Fibroblast of pulmonary artery (primary cell): ENCODE measurements at places on chromosomes 3 and 15.

DNA sequence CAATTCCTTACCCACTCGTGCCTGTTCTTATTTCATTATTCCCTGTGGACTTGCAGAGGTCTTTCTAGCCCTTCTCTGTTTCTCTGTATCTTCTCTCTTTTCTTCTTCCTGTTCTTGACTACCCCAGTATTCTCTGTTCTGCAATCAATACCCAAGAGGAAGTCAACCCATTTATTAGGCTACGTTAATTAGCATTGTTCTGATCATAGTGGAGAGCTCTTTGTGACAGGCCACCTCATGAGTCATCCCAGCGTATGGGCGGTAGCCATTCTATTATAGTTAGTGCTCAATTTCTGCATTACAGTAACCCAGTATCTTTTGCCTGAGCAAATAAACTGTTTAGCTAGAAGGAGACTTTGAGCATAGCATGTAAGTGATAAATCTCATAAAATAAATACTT, 259.5 kb upstream of the GRM7 start:
- no peak for DNase-seq

- no peak for DNase-seq
Observed at GRCh38 chr15:47742742-47743141, 25.4 kb downstream of the SEMA6D start.

DNA sequence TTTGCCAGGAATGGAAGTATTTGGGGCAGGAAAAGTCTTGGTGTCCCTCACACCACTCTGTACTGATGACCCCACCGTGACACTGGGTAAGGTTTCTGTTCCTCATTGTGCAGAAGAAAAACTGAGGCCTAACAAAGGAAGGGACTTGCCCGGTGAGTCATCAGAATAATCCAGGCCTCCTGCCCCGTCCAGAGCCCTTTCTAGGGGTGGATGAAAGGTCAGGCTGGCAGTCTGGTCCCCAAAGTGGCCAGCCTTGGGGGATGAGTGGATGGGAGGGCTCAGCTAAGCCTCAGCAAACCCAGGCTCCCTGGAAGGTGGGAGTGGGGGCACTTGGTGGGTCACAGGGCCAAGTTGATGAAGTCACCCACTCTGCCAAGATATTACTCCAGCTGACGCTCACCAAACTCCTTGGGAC, 2.3 kb upstream of the DNAH1 start:
- peak; percentile 30 for DNase-seq

- peak; percentile 54 for DNase-seq
Observed at GRCh38 chr3:7779331-7779730, 722.3 kb upstream of the LMCD1 start.

GRCh38 chr3:136831461-136831860, 12.5 kb downstream of the SLC35G2 start:
- DNase-seq = no peak

DNA sequence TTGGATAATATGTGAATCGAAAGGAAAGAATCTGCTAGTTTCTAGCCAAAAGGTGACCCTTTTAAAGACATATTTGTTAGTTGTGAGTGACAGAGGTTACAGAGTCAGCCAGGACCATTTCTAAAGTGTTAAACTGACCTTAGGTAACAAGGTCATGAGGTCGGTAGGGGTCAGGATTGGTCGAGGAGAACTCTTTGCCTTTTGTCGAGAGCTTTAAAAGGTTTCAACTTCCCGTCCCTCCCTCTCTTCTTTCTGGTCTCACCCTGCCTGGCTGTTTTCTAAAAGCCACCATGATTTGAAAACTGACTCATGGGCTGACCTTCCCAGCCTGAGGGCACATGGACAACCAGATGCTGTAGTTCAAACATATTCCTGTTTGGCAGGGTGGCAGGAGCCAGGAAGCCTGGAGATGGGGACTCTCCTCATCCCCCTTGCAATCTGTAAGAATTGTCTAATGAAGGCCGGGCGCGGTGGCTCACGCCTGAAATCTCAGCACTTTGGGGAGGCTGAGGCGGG, 25.8 kb upstream of the PRTG start:
- no peak for DNase-seq

GRCh38 chr3:72344647-72345046, 503.6 kb downstream of the SHQ1 start:
- no peak for DNase-seq

DNA sequence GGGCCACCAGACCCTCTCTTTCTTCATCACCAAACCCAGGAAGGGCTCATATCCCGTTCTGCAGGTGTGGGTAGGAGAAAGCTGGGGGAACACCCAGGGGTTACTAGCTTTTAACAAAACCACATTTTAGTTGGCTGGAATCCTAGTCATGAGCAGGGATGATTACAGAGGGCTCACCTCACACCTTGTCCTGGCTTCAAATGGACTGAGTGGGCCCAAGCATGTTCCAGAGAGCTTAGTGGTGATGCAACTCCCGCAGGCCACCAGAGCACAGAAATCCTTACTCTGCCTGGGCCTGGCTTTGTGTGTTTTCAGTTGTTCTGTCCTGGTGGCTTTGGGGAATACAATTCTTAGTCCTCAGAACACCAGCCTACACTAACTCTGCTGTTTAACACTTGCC, 56.8 kb upstream of the RYK start:
- no peak for DNase-seq

DNA sequence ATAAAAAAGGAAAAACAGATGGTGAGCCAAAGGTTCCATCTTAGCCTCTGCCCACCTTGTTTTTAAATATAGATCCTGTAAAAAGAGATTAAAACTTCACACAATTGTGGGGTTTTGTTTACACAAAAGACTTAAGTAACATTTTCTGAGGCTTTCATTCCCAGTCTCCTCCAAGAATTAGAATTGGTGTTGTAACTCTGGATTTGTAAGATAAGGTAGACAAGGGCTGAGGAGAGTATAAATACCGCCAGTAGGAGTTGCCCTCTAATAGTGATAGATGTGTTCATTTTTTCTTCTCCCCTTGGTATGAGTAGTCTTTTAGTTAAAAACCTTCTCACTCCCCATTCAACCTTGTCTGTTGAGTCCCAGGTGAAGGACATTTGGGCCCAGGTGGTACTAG, 8.5 kb downstream of the MINDY2 start:
- DNase-seq = peak; percentile 42

DNA sequence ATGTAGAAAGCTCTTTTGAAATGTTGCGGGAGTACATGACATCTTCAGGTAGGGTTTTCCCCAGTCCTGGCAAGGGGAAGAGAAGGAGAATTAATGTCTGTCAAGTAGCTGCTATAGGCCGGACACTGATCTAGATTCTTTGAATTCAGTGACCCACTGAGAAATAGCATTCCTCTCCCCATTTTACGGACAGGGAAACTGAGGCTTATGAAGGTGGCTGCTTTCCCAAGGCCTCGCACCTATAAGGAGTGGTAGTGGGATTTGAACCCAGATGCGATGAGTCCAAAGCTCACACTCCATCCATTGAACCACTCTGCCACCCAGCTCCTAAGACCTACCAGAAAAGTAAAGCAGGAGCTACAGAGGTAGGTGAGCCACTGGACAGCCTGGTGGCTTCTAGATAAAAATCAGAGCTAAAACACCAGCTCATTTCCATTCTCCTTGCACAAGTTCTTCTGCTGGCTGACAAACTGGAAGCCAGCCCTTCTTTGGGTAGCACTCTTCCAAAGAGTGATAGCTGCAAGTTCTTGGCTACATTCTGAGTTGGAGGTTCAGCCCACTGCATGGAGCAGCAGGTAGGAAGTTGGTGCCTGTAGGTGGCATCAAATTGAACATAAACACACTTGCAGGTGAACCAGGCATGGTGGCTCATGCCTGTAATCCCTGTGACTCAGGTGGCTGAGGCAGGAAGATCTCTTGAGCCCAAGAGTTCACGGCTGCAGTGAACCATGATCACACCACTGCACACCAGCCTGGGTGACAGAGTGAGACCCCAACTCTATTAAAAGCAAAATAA, 22.0 kb downstream of the ZNF710 start:
- DNase-seq = no peak

- no peak for DNase-seq
Observed at GRCh38 chr15:33310481-33311311, at the start of gene RYR3. Gene RYR3, plus strand, starts transcription at chr15:33310967. Its CDS starts 79 bp downstream, at chr15:33311046.

DNA sequence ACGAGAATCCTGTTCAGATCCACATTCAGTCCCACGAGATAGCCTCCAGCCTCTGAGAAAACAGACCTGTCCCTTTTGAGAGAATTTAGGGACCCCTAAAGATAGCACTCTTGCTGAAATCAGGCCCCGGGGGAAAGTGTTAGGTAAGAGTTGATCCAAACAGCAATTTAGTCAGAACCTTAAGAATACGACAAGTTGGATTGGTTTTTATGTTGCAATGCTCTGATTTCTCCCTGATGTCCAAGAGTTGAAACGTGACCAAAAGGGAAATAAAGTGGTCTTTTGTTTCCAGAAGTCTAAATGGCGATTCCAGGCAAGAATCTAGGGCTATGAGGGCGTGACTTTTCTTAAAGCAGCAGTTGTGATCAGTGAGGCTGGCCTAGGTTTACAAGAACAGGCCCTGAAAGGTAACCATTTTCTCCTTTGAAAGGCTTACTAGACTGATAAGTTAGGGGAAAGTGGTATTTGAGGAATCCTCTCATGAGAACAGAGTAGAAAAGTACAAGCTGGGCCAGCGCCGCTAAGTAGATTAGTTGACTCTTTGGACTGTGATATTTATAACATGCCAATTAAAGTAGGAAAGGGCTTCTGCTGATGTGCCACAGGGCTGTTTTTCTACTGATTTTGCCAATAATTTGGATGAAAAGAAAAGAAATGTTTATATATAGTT, 4.9 kb downstream of the MAN2A2 start:
- no peak for DNase-seq

GRCh38 chr3:12399226-12399625, 85.1 kb upstream of the TSEN2 start:
- DNase-seq = no peak

- DNase-seq = no peak
Observed at GRCh38 chr3:156536524-156537316, 18.2 kb downstream of the SSR3 start.

DNA sequence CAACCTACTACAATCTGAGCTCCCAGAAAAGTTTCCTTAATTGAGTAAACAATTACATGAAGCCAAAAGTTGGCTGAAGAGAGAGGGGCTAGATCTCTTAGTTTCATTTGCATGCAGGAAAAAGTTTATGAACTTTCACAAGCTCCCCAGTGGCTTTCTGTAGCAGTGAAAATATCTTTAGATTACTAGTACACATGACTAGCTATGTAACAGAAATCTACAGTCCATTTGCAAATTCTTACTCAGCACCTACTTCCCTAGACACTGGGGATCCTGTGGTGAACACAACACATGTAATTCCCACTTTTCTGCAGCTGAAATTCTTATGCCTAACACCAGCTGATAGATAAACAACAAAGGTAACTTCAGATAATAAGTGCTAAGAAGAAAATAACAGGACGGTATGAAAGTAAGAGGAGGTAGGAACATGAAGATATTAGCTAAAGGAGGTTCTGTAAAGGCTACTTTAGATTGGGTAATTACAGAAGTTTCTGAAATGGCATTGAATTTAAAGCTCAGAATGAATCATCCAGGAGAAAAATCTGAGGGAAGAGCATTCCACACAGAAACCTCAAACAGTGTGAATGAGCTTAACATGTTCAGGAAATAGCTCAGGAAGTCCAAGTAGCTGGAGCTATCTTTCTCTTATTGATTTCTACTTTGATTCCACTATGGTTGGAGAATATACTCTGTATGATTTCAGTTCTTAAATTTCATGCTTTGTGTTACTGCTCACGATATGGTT, 204.8 kb downstream of the MAGI1 start:
- DNase-seq = peak; percentile 72

DNA sequence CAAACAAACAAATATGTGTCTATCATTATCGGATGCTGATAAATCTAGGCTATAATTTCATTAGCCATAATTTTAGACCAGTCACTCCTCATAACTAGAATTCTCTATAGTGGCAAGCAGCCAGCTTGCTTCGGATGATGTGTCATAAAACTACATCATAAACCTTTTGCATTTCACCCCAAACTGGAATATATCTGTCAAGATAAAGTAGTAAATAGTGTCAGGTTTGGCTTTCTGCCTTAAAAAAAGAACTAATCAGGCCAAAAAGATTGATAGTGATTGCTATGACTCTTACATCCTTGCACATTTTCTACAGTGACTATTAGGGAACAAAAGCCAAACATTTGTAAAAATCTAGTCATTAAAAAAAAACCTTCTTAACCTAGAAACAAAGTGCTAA, 51.0 kb downstream of the DPPA2 start:
- peak; percentile 45 for DNase-seq

DNA sequence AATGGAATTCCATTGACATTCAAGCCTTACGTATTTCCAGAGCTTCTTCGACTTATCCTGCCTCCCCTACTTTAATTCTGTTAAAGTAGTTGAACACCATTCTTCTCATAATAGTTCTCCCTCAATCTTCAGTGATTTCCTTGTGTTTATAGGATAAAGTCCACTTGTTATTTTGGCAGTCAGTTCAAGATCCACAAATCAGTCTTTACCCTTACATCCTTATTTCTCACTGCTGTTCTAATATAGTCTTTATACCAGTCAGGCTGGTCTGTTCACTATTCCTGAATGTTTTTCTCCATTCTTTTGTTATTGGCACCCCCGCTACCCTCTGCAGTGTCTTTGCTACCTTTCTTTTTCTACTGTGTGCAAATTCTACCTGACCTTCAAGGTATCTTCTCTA, 29.7 kb downstream of the ATP6V1A start:
- no peak for DNase-seq

GRCh38 chr3:105496343-105496742, 129.6 kb downstream of the ALCAM start:
- DNase-seq = no peak

DNA sequence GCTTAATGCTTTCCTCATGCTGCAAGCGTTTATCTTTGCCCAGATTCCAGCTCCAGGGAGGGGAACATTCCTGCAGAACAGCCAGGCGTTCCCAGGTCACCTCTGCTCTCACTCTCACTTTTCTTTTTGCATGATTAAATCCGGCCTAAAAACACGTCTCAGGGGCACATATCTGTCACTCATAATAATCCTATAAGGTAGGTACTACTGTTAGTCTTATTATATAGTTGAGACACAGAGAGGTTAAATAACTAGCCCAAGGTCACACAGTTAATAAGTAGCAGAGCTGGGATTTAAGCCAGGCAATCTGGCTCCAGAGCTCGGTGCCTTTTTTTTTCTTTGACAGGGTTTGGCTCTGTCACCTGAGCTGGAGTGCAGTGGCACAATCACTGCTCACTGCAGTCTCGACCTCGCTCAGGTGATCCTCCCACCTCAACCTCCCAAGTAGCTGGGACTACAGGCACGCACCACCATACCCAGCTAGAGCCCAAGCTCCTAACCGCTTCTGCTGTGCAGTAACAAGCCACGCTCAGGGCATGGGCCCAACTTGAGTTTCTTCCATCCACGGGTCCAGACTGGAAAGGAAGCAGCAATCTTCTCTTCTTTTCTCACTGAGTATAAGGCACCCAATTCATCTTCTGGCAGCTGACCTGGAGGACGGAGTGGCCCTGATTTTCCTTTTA, 96.5 kb downstream of the LIPC start:
- peak; percentile 65 for DNase-seq

- peak; percentile 75 for DNase-seq
Observed at GRCh38 chr3:66472313-66473134, 28.3 kb downstream of the LRIG1 start.

DNA sequence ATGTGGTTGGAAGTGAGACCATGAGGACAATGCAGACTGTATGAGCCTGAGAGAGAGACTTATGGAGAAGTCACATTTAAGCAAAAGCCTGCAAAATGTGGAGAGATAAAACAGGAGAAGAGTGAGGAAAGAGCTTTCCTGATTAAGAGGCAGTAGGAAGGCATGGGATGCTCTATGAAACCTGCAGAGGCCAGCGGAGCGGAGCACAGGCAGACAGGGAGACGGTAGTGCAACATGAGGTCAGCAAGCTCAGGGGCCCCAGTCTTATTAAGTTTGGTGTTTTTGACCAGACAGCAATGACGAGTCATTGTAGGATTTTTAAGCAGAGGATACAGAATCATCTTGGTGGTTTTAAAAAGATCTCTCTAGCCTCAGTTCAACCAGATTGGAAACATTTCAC, 721.5 kb upstream of the GOLIM4 start:
- no peak for DNase-seq
